Adrenal gland (tissue), 19 donors: ENCODE measurements at places on chromosomes 11 and 22.
A peak's percentile ranks its signal among the peaks of the same experiment; 100 is the strongest.

- H3K27me3 ChIP-seq, result no peaks in the 10 kb centered on the region
- H3K4me1 ChIP-seq, result peaks cover 18% of the 10 kb centered on the region
- DNase-seq, result no peak
- H3K36me3 ChIP-seq, result no peaks in the 10 kb centered on the region
- no peak overlapping the region for H3K4me3 ChIP-seq
These were observed 926 bp upstream of the GALR3 start for GRCh38 chr22:37822079-37822833.

GRCh38 chr11:37762079-37762478 is 1164.0 kb upstream of the RAG2 start:
- DNase-seq, result no peak
- no peaks in the 10 kb centered on the region for H3K27me3 ChIP-seq
- H3K27ac ChIP-seq, result no peak overlapping the region
- H3K36me3 ChIP-seq, result no peaks in the 10 kb centered on the region
- no peak overlapping the region for H3K4me3 ChIP-seq
- H3K4me1 ChIP-seq, result no peaks in the 10 kb centered on the region

GRCh38 chr11:3950996-3951660 is 95.7 kb downstream of the STIM1 start:
- no peak overlapping the region for H3K4me3 ChIP-seq
- no peak overlapping the region for H3K27ac ChIP-seq
- no peaks in the 10 kb centered on the region for H3K27me3 ChIP-seq
- H3K36me3 ChIP-seq, result no peaks in the 10 kb centered on the region
- H3K4me1 ChIP-seq, result peaks cover 2% of the 10 kb centered on the region

DNA sequence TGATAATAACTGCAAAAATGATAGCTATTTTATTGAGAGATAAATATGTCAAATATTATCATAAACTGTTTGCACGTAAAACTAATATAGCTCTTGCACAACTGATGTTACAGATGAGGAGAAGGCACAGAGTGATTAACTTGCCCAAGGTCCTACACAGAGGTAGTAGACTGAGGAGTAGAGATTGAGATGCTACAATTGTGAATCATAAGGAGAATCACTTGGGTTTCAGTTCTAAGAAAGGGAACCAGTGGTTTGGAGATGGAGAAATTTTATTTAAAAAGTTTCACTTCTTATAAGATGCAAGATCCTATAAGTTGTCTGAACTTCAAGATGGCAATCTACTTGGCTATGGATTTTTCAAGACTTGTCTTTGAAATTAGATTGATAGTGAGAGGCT is 224.8 kb upstream of the RAG2 start:
- no peak overlapping the region for H3K27ac ChIP-seq
- H3K4me1 ChIP-seq, result no peaks in the 10 kb centered on the region
- H3K36me3 ChIP-seq, result no peaks in the 10 kb centered on the region
- no peak overlapping the region for H3K4me3 ChIP-seq
- H3K27me3 ChIP-seq, result no peaks in the 10 kb centered on the region
- no peak for DNase-seq

DNA sequence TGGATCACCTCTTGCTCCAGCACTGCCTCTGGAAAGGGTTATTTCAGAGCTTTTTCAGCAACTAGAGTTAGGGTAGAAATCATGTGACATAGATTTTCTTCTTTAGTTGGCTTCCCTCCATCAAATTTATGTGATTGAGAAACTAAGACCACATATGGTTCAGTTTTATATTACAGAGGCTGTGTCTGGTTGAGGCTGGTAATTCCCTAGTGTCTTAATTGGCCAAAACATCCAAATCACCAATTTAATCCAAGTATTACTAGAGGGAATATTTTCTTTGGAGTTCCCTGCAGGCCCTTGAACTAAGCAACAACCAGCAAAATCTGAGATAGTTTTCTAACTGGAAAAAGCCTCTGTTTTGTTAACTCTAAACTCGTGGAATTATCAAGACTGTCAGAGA is 136.3 kb downstream of the ARHGAP42 start:
- no peak for DNase-seq
- H3K4me3 ChIP-seq, result no peak overlapping the region
- no peak overlapping the region for H3K27ac ChIP-seq
- H3K36me3 ChIP-seq, result no peaks in the 10 kb centered on the region
- no peaks in the 10 kb centered on the region for H3K27me3 ChIP-seq

DNA sequence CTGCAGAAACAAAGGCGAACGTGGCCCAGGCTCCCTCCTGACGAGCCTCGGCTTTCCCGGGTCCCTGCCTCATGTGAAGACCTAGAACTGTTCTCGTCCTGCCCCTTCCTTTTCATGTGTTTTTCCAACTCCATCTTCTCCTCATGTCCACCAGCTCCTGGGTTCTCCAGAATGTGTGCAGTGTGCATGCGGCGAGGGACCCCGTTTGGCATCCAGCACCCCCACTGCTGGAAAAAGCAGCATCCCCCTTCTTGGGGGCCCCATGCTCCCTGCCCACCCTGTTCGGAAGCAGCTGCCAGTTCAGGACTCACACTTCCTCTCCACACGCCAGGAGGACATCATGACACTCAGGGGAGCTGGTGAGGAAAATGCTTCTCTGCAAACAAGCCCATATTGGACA is 313.5 kb downstream of the BRD1 start:
- H3K4me3 ChIP-seq, result no peak overlapping the region
- H3K27ac ChIP-seq, result no peak overlapping the region
- no peak for DNase-seq
- H3K36me3 ChIP-seq, result no peaks in the 10 kb centered on the region

GRCh38 chr11:58771458-58771855 is 39.7 kb upstream of the GLYAT start:
- DNase-seq, result no peak
- no peaks in the 10 kb centered on the region for H3K4me1 ChIP-seq
- no peak overlapping the region for H3K4me3 ChIP-seq
- no peaks in the 10 kb centered on the region for H3K36me3 ChIP-seq
- no peak overlapping the region for H3K27ac ChIP-seq

GRCh38 chr11:93840981-93841380 is 9.4 kb downstream of the VSTM5 start:
- no peak for DNase-seq
- H3K27ac ChIP-seq, result no peak overlapping the region
- no peaks in the 10 kb centered on the region for H3K27me3 ChIP-seq
- no peak overlapping the region for H3K4me3 ChIP-seq
- H3K4me1 ChIP-seq, result no peaks in the 10 kb centered on the region

DNA sequence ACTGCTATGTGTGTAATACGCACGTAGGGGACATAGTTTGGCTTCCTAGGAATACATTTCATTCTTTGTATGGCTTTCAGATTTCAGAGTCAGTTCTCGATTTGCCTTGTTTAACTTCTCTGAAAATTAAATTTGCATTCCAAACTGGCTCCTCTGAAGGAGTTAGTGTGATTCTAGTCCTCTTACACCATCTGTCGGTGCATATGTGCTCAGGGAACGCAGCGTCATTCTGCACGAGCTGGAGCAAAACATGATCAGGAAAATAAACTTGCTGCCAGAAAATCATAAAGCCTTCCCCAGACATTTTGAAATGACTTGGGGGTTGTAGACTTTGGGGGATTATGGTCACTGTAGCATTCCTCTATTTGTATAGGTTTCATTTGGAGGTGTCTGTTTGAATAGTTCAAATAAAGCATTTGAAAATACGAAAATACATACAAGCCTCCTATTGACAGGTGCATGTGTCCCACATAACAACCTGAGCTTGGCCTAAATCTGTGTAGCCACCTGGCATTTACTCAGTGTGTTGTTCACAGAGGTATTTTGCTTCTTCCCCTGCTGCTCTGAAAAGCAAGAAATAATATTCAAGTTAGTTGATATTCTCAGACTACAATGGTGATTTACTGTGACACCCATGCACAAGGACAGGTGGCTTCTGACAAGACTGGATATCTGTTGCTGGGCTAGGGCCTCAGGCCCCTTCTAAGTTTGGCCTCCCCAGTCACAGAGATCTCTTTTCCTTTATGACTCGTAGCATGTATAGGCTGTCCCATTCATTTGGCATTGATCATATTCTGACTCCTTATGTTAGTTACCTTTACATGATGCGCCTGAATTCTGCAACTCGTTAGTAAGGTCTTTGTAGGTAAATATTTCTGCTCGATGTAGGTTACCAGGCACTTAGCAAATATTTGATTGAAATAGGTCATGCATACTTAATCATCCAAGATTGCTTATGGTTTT is 81.6 kb upstream of the SORL1-AS1 start:
- no peak overlapping the region for H3K27ac ChIP-seq
- no peaks in the 10 kb centered on the region for H3K27me3 ChIP-seq
- H3K36me3 ChIP-seq, result no peaks in the 10 kb centered on the region
- DNase-seq, result no peak

GRCh38 chr22:39661842-39662685 is 91.5 kb downstream of the CACNA1I start:
- peaks cover 38% of the 10 kb centered on the region for H3K27me3 ChIP-seq
- H3K36me3 ChIP-seq, result no peaks in the 10 kb centered on the region
- no peaks in the 10 kb centered on the region for H3K4me1 ChIP-seq
- H3K27ac ChIP-seq, result no peak overlapping the region
- DNase-seq, result peak; percentile 28

DNA sequence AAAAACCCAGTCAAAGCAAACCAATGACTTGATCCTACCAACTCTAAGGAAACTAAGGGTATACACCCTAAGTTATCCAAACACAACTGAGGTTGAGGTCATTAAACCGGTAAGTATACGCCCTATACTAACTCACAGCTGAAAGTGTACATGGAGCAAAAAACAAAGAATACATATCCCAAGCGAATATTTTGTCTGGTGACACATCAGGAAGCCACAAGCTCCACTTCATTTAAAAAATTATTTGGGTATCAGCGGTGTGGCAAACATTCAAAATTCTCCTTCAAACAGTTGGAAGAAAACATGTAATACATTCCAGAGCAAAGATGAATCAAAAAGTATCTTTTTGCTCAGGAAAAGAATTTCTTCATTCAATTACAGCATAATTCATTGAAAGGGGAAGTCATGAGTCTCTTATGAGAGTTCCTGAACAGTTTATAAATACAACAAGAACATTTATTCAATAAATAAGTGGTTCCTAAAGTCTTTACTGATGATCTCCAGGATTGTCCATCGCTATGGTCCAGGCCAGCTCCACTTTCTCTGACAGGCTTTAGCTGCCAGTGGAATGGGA is 4.5 kb upstream of the JAML start:
- H3K27ac ChIP-seq, result peak overlapping the region; percentile 34
- no peaks in the 10 kb centered on the region for H3K36me3 ChIP-seq
- H3K4me3 ChIP-seq, result no peak overlapping the region
- H3K4me1 ChIP-seq, result peaks cover 4% of the 10 kb centered on the region
- H3K27me3 ChIP-seq, result no peaks in the 10 kb centered on the region

DNA sequence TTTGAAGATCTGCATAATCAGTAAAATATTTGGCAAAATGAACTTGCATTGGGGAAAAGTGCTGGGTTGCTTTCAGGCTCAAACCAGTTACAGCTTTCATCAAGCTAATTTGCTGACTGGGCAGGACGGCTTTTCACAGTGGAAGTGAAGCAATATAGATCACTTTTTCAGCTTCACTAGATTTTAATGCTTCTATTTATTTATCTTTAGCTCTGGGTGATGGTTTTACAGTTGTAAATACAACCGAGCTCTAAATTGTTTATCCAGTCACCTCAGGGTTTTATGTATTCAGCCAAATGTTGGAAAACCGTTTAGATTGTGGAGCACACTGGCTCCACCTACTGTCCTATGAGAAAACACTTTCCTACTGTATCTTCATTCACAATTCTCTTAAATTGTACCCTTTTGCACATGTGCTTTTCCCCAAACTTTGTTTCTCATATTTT is 58.2 kb downstream of the ACER3 start:
- no peaks in the 10 kb centered on the region for H3K36me3 ChIP-seq
- H3K27me3 ChIP-seq, result no peaks in the 10 kb centered on the region
- no peak overlapping the region for H3K4me3 ChIP-seq
- H3K27ac ChIP-seq, result no peak overlapping the region
- peak; percentile 58 for DNase-seq

DNA sequence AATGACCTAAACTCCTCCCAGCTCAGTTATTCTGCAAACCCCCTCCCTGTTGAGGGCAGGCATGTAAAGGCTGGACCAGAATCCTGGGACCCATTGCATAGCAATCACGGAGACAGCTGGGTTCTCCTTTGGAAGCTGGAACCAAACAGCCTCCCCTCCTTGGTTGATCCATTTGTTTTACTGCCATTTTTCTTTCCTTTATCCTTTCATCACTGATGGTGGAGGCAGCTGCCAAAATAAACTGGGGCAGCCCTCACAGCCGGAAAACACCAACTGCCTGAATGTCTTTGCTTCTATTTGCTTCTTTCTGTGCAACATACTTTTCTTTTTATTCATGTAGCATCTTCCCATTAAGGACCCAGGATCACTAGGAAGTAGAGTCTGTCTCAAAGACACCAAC is 150.0 kb upstream of the SYT13 start:
- H3K36me3 ChIP-seq, result no peaks in the 10 kb centered on the region
- no peak overlapping the region for H3K27ac ChIP-seq
- no peaks in the 10 kb centered on the region for H3K4me1 ChIP-seq
- H3K4me3 ChIP-seq, result no peak overlapping the region

DNA sequence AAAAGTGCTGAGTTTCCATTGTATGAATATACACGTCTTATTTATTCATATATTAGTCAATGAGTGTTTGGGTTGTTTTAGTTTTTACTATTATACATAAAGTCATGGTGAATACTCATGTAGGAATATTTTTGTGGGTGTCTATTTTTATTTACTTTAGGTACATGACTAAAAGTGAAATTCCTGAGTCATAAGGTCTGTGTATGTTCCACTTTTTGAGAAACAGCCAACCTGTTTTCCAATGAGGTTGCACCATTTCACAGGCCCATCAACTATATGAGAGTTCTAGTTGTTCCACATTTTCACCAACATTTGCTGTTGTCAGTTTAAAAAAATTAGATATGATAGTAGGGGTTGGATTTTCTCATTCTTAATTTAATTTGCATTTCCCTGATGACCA is 6.6 kb upstream of the OR6X1 start:
- DNase-seq, result no peak
- H3K4me3 ChIP-seq, result no peak overlapping the region
- H3K27ac ChIP-seq, result no peak overlapping the region
- H3K4me1 ChIP-seq, result no peaks in the 10 kb centered on the region
- H3K36me3 ChIP-seq, result no peaks in the 10 kb centered on the region

DNA sequence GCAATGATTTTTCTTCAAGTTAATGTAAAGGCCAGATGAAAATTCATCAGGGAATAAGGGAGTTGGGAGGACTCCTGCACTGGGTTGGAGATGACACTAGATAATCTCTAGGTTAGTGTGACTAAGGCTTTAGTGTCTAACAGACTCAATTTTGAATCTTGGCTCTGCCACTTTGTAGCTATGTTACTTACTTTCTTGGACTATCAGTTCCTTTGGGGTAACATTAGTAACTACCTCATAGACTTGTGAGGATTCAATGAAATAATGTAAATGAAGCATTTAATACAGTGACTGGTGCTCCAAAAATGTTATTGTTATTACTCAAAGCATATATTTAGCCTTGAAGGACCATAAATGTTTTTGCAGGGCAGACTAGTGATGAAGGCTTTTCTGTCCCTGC is 9.6 kb upstream of the CCDC89 start:
- no peak for DNase-seq
- H3K4me3 ChIP-seq, result no peak overlapping the region
- H3K4me1 ChIP-seq, result no peaks in the 10 kb centered on the region

GRCh38 chr11:130156108-130157022 is 3.2 kb upstream of the ST14 start:
- H3K36me3 ChIP-seq, result no peaks in the 10 kb centered on the region
- peak; percentile 45 for DNase-seq
- H3K27me3 ChIP-seq, result peaks cover 18% of the 10 kb centered on the region
- H3K27ac ChIP-seq, result no peak overlapping the region
- no peaks in the 10 kb centered on the region for H3K4me1 ChIP-seq
- no peak overlapping the region for H3K4me3 ChIP-seq

- no peak overlapping the region for H3K4me3 ChIP-seq
- H3K27ac ChIP-seq, result no peak overlapping the region
- no peaks in the 10 kb centered on the region for H3K27me3 ChIP-seq
- peaks cover 1% of the 10 kb centered on the region for H3K4me1 ChIP-seq
- DNase-seq, result no peak
- no peaks in the 10 kb centered on the region for H3K36me3 ChIP-seq
These were observed 6.4 kb upstream of the FOSL1 start for GRCh38 chr11:65906602-65907001.
